ENCODE measurements at places on chromosomes 12 and 14. TPM values are rescaled to one million over a fixed set of nuclear protein-coding genes. Genes with fewer than 3 reads are reported as not detected.

GRCh38 chr12:20520532-20520931 is 152.2 kb downstream of the PDE3A start:
- no peak overlapping the region for H3K4me3 ChIP-seq
- H3K4me1 ChIP-seq, result no peaks in the 10 kb centered on the region
- no peak overlapping the region for H3K27ac ChIP-seq
- H3K36me3 ChIP-seq, result no peaks in the 10 kb centered on the region
- H3K27me3 ChIP-seq, result no peaks in the 10 kb centered on the region
- no peak for DNase-seq

DNA sequence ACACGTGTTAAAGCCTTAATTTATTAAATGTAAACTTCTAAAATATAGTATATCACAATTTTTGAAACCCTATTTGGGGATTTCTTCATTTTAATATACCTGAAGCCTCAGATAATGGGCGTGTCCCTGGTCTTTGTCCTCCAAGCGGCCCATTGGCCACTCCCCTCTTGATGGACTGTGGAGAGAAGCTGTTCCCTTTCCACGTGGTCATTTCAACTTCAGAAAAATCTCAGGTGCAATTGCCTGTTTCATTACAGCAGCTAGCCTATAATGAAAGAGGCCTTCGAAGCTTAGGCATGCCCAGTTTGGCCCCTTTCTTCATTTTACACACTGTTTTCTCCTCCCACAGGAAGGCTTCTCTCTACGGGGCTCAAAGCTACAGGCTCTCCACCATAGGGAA is 131.4 kb upstream of the ARHGAP5 start:
- no peak overlapping the region for H3K27ac ChIP-seq
- no peak for DNase-seq
- no peak overlapping the region for H3K4me3 ChIP-seq
- H3K36me3 ChIP-seq, result no peaks in the 10 kb centered on the region
- H3K27me3 ChIP-seq, result no peaks in the 10 kb centered on the region

GRCh38 chr12:12099102-12099501 is 28.4 kb downstream of the BCL2L14 start:
- peaks cover 41% of the 10 kb centered on the region for H3K36me3 ChIP-seq
- no peaks in the 10 kb centered on the region for H3K27me3 ChIP-seq
- H3K27ac ChIP-seq, result no peak overlapping the region
- H3K4me3 ChIP-seq, result no peak overlapping the region

Gene TPPP2
- not detected for total RNA-seq

- H3K27me3 ChIP-seq, result peaks cover 11% of the 10 kb centered on the region
- H3K4me3 ChIP-seq, result no peak overlapping the region
- H3K36me3 ChIP-seq, result no peaks in the 10 kb centered on the region
- no peak for DNase-seq
Observed at GRCh38 chr14:69518289-69519101, 34.0 kb downstream of the PLEKHD1 start.

- no peak overlapping the region for H3K4me3 ChIP-seq
- H3K27ac ChIP-seq, result peak overlapping the region; percentile 40
- no peaks in the 10 kb centered on the region for H3K27me3 ChIP-seq
- no peak for DNase-seq
Observed at GRCh38 chr14:54085841-54086240, 129.2 kb upstream of the BMP4 start.

DNA sequence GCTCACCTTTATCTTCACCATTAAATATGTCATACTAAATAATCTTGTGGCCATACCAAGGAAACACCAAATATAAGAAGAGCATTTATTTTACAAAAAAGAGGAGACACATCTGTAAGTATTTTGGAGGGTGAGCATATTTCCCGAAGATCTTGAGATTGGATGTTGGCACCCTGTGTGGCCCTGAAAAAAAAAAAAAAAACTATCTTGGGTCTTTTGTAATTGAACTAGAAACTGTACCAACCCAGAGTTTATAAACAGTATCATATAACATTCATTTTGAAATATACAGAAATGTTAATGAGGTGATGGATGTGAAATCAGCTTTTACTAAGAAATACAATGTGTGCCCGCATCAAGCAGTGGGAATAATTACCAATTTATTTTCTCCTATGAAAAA is 104.0 kb upstream of the FRMD6 start:
- DNase-seq, result no peak
- H3K27me3 ChIP-seq, result no peaks in the 10 kb centered on the region
- H3K4me3 ChIP-seq, result no peak overlapping the region
- H3K27ac ChIP-seq, result no peak overlapping the region
- no peaks in the 10 kb centered on the region for H3K36me3 ChIP-seq

GRCh38 chr14:79911744-79912143 is 299.6 kb downstream of the DIO2 start:
- no peaks in the 10 kb centered on the region for H3K27me3 ChIP-seq
- no peaks in the 10 kb centered on the region for H3K4me1 ChIP-seq
- no peak overlapping the region for H3K27ac ChIP-seq
- H3K36me3 ChIP-seq, result no peaks in the 10 kb centered on the region
- H3K4me3 ChIP-seq, result no peak overlapping the region
- DNase-seq, result no peak

Gene CLMN
- 12.8 TPM for total RNA-seq

Gene ADCY4
- 32.6 TPM for total RNA-seq

- H3K27me3 ChIP-seq, result no peaks in the 10 kb centered on the region
- H3K36me3 ChIP-seq, result peaks cover 75% of the 10 kb centered on the region
- H3K4me3 ChIP-seq, result no peak overlapping the region
- H3K27ac ChIP-seq, result no peak overlapping the region
Observed at GRCh38 chr12:48651681-48652080, 30.4 kb downstream of the KANSL2 start.

DNA sequence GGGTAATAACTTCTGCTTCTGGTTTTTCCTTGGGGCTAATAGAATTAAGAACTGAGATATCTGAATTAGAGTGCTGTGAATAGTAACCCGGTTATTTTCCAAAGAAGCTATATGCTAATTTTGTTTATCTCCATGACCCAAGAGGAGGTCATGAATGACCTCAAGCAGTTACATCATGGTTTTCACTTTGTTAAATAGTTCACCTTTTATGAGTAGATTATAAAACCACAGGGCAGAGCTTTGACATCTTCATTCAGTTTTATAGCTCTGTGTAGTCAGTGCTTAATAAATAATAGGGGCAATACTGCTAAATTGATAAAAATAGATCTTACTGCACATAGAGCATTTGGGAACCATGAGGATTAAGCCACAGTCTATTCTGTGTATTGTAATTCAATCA is 462.2 kb downstream of the LRIG3 start:
- no peak overlapping the region for H3K4me3 ChIP-seq
- no peaks in the 10 kb centered on the region for H3K36me3 ChIP-seq
- no peaks in the 10 kb centered on the region for H3K4me1 ChIP-seq
- H3K27ac ChIP-seq, result no peak overlapping the region
- no peaks in the 10 kb centered on the region for H3K27me3 ChIP-seq

Gene STAC3
- 2.3 TPM for total RNA-seq

GRCh38 chr12:105574056-105574715 is 243.7 kb downstream of the C12orf75 start:
- no peaks in the 10 kb centered on the region for H3K4me1 ChIP-seq
- H3K27ac ChIP-seq, result no peak overlapping the region
- H3K27me3 ChIP-seq, result no peaks in the 10 kb centered on the region
- no peak overlapping the region for H3K4me3 ChIP-seq

Gene CNTN1
- total RNA-seq, result 1.2 TPM

DNA sequence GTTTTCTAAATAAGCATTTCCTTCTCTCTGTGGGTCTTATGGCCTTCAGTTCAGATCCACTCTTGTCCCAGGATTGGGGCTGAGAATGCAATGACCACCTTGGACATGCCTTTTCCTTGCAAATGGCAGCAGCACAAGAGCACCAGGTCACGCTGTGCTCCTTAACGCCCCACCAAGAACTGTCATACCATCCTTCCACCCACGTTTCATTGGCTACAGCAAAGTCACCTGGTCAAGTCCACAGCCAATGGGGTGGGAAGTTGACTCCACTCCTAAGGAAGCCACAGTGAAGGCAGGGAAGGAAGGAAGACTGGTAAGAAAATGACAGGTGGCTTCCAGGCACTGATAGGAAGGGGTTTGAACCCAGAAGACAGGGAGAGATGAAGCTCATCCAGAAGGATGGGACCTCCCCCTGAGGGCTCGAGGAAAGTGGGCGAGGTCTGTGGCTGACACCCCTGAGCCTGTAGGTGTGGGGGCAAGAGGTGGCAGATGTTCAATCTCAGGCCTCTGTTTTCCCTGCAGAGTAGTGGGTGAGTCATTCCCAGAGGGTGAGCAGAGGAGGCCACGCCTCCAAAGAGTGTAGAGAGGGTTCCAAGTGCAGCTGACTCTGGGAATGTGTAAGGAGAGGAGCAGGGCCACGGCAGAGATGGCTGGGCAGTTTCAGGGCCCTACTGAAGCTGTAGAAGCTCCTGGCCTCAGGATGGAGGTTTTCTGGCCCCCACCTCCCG is 113.5 kb upstream of the VRK1 start:
- no peaks in the 10 kb centered on the region for H3K36me3 ChIP-seq
- H3K4me1 ChIP-seq, result no peaks in the 10 kb centered on the region
- no peak overlapping the region for H3K27ac ChIP-seq
- H3K27me3 ChIP-seq, result peaks cover 5% of the 10 kb centered on the region

Gene ST8SIA1
- 4.1 TPM for total RNA-seq

Measured in stomach (tissue), 19 donors.